ENCODE measurements at places on chromosomes 5 and 9.
A peak's percentile ranks its signal among the peaks of the same experiment; 100 is the strongest.

DNA sequence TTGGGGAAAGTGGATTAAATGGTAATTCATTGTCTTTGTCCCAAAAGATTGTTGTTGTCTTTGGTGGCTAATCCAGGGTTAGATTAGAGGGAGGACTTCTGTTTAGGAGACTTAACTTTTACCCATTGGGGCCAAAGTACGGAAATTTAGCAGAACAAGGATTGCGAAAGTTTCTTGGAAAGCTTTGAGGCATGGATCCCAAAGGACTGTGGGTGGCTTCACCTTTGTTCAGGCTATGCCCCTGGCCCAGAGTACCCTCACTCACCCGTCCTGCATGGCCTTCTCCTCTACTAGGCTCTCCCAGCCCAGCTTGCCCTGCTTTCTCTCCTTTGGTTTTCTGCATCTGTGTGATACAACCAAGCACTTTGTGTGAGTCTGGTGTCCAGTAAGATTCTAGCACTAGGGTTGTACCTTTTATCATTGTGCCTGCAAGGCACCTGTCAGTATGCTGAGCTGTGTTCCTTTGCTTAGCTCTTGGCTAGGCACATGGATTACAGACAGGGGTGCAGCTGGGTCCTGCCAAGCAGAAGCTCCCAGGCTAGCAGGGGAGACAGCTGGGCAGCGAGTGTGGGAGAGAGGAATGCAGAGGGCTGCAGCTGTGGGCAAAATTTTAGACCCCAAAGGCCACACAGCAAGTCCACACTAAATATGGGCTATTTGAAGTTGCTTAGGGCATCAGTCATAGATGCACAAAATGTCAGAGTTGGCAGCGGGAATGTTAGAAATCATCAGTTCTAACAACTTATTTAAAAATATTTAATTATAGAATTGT is 3.2 kb downstream of the PPARGC1B start:
- DNase-seq: no peak

DNA sequence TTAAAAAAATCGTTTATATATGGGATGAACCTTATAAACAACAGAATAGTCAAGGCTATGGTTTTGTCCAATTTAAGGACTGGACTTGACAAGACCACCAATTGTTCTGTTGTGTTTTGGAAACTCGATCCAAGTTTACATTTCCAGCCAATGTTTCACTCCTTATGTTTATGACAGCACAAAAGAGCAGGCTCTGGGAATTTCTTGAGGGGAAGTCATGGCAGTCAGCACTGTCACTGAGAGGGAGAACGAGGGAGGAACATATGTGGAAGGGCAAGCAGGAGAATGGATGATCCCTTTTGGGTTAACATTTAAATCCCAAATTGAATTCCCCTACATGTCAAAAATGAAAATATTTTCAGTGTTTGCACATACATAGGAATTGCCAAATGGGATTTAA is 292.5 kb downstream of the MARCHF11 start:
- DNase-seq: no peak

- DNase-seq: no peak
Observed at GRCh38 chr9:106675780-106676179, 187.2 kb upstream of the ZNF462 start.

GRCh38 chr5:10063997-10064396 is 185.7 kb downstream of the ATPSCKMT start:
- no peak for DNase-seq

DNA sequence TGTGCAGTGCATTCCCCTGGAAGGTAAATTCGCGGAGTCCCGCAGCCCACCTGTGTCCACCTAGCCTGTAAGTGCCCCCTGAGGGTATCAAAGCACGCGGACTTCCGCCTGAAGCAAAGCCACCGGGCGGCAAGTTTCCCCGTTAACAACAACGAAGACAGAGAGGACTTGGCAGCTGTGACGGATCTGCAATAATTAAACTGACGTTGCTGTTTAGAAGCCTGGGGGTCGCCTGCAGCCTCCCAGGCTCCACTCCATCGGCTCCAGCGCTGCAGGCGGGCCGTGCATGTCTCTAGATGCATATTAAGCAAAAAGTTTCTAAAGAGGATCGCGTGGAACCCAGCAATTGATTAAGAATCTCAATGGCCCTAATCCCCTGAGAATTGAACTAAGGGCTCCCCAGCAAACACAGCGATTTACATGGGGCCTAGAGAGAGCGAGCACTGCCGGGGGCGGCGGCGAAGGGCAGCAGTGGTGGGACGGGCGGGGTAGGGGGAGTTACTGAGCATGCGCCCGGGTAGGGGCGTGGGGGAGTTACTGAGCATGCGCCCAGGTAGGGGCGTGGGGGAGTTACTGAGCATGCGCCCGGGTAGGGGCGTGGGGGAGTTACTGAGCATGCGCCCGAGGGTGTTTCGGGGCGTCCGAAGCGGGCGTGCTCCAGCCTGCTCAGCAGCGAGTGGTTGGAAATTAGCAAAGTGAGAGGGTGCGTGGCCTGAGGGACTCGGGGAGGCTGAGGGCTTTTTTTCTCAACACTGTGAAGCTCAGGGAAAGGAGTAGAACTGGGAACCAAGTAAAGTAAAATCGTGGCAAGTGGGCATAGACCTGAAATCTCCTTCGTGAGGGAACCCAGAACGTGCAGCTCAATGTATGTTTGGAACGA is 255.2 kb downstream of the DOCK8 start:
- peak; percentile 62 for DNase-seq

Data from renal cortex interstitium (tissue), 15 donors.